ENCODE measurements at places on chromosomes 3 and 15.

- no peak for DNase-seq
Observed at GRCh38 chr3:140424726-140425125, 253.1 kb upstream of the TRIM42 start.

DNA sequence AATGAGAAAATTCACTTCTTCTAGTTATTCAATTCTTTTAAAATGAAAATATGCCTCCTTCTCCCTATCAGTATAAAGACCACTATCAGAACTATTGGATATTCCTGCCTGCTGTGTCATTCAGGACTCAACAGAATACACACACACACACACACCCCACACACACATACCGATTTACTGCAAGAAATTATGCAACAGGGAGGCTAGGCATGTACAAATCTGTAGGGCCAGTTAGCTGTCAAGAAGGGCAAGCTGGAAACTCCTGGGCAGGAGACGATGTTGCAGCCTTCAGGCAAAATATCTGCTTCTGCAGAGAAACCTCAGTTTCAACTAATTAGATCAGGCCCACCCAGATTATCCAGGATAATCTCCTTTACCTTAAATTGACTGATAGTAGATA lies 13.9 kb upstream of the RYR3 start:
- DNase-seq, result no peak

GRCh38 chr3:126888186-126888760 lies 94.6 kb upstream of the PLXNA1 start:
- no peak for DNase-seq

DNA sequence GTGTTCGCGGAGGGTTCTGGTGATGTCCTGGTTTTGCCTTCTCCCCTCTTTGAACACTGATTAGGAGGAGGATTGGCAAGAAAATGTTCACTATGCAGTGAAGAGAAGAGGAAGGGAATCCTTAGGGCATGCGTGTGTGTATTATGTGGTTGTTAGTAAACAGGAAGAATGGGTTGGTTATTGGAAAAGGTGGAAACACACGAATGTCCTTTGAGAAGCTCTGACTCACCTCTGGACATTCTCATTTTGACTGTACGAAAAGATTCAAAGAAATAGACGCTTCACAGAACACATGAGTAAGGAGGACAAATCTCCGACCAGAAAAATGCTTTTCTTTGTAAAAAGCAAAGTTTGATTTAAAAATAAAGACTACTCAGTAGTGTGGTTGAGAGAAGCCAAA lies 188.8 kb upstream of the PRICKLE2 start:
- no peak for DNase-seq

DNA sequence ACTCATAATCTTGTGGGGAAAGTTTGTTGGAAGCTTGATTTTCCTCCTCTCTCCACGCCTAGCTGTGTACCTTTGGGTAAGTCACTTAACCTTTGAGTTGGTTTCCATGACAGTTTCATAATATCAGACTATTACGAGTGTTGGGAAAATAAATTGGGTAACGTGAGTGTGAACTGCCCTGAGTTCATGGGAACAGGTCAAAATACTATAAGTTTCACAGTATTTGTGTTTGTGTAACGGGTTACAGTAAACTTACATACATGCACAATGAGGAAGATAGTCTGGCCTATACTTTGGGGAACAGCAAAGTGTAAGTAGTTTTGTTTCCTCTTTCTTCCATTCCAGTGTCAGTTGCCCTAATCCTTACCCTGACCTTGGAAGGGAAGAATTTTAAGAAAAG lies 509.9 kb downstream of the MECOM start:
- DNase-seq, result no peak

All from GM18507 (cell line).